ENCODE measurements at places on chromosomes 2 and 18.

- DNase-seq, result no peak
Measured at GRCh38 chr2:64134813-64135212, 9.4 kb downstream of the PELI1 start.

- no peak for DNase-seq
Measured at GRCh38 chr18:22484471-22484870, 66.8 kb upstream of the CTAGE1 start.

- DNase-seq, result peak; percentile 67
Measured at GRCh38 chr18:27378431-27379095, 193.5 kb upstream of the CHST9 start.

- no peak for DNase-seq
Measured at GRCh38 chr2:159168707-159169106, 117.8 kb downstream of the WDSUB1 start.

DNA sequence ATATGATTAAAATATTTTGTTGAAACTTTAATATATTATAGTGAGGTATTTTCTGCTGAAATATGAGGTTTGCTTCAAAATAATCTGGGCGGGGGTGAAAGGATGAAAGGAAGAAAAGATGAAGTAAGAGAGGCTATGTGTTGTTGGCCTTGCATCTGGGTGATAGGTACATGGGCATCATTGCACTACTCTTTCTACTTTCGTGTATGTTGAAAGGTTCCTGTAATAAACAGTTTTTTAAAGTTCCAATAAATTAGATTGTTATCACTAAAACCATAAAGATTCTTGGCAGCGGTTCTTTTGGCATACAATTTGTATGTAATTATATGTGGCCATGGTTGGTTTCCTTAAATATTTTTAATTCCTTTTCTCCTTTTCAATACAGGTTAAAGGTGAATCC is 23.6 kb upstream of the MSH2 start:
- no peak for DNase-seq

DNA sequence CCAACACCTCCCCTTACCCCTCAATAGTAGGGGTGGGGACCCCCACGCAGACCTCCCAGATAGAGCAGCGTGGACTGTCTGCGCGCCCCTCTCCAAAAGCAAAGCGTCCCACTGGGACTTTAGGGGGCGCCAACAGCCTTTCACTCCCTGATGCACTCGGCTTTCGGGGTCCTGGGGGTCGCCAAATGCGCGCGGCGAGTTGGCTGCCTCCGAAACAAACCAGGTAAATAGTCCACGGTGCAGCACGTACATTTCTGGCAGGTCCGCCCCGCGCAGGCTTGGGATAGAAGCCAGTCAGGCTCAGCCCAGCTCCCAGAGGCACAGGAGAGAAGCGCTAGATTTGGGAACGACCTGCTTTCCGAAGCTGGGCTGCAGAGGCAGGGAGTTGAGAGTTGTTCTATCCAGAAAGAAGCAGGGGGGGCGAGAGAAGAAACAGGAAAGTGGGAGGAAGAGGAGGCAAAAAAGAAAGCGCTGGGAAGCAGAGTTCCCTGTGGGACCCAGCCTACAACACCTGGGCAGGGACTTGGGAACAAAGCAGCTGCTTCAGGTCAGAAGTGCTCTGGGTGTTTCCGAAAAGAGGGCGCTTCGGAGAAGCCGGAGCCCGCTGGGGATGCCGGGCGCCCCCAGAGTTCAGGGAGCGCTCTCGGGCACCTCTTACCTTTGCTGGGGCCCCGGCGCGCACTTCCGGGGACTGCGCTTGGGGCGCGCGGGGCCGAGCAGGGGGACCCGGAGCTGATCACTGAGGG is 544 bp downstream of the EVA1A start:
- peak; percentile 62 for DNase-seq

- DNase-seq, result no peak
Measured at GRCh38 chr2:139122711-139123158, 342.5 kb upstream of the NXPH2 start.

- DNase-seq, result no peak
Measured at GRCh38 chr2:157923598-157924217, 47.6 kb upstream of the ACVR1 start.

- DNase-seq, result no peak
Measured at GRCh38 chr2:132424526-132425121, 8.0 kb downstream of the GPR39 start.

DNA sequence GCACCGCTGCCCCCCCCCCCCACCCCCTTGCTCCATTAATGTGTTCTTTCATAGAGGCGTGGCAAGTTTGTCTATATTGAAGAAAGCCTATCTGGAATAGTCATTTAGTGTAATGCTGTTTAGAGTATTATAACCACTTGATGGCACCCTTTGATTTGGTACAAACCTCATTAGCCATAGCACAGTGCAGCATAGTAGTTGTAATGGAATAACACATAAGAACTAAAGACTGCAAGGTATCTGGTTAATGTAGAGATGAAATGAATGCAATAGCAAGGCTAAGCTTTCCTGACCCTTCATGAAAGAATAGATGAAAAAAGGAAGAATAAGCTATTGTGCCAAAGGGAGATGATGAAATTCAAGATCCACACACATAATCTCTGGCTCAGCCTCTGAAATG is 81.9 kb downstream of the EHBP1 start:
- DNase-seq, result no peak

DNA sequence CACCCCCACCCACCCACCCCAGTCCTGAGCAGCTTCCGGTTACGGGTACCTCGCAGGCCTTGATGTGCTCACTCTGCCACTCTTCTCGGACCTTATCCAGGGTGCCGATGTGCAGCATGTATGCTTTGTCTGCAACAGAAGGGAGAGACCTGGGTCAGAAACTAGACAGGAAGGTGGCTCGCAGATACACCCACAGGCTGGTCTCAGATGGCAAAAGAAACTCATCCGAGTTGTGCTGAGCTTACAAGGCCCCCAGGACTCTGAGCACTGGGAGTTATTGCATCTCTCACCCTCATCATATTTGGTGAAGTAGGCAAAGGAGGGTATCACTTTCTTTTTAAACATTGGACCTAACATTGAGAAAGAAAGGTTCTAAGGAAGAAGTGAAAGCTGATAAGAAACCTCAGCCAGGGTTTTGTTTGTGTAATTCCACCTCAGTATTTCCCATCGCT is 30.6 kb upstream of the EPG5 start:
- peak; percentile 75 for DNase-seq

GRCh38 chr2:73886357-73886756 is 6.5 kb upstream of the ACTG2 start:
- no peak for DNase-seq

DNA sequence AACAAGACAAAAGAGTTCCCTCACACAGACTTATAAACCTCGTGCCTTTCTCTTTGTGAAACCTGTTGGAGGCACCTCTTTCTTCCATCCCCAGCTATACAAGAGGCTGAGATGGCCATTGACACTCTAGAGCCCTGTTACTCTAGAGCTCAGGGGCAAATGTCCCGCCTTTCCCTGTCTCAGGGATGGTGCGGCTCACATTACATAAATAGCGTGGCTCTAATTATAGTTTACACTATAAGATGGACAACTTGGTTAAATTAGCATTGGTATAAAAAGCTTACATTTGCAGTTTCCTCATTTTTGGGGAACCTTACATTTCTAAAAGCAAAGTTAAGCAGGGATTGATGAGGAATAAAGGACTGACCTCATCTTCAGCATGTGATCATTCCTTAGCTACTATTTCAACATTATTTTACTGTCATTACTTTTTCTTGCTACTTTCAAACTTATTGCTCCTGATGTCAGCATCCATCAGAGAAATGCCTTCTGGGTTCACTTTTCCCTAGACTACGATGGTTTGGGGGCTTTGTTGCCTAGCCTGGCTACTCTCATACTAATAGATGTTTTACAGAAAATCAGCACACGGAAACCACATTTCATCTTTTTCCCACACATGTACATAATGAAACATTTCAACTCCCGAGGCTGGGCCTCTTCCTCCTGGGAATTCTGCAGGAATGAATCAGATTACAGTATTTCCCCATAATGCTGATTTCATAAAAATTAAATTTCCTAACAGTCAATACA is 40.4 kb downstream of the FTCDNL1 start:
- peak; percentile 39 for DNase-seq

- peak; percentile 89 for DNase-seq
Measured at GRCh38 chr2:189657867-189658266, 3.4 kb upstream of the ASNSD1 start.

DNA sequence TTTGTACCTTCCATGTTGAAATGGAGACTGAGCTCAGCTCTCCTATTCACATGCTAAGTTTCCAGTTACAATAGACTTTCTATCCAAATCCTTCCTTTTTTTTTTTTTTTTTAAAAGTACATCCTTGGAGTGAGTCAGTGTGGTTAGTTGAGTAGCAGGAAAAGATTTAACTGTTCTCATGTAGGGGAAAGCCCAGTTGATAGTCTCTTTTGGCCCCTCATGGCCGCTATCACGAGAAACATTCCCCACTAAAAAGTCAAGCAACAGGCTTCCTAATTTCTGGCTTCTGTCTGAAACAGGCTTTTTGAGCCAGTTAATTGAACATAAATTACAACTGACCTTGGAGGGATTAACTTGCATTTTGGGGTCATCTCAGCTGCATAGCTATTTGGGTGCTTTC is 161.3 kb downstream of the MEIS1 start:
- no peak for DNase-seq

DNA sequence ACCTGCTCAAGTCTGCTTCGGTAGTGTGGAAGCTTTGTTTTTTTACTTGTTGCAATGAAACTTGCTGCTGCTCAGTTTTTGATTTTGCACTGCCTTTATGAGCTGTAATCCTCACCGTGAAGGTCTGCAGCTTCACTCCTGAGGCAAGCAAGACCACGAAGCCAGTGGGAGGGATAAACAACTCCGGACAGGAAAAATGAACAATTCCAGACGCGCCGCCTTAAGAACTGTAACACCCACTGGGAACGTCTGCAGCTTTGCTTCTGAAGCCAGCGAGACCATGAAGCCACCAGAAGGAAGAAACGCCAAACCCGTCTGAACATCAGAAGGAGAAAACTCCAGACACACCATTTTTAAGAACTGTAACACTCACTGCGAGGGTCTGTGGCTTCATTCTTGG is 245.7 kb upstream of the REG3G start:
- DNase-seq, result no peak

DNA sequence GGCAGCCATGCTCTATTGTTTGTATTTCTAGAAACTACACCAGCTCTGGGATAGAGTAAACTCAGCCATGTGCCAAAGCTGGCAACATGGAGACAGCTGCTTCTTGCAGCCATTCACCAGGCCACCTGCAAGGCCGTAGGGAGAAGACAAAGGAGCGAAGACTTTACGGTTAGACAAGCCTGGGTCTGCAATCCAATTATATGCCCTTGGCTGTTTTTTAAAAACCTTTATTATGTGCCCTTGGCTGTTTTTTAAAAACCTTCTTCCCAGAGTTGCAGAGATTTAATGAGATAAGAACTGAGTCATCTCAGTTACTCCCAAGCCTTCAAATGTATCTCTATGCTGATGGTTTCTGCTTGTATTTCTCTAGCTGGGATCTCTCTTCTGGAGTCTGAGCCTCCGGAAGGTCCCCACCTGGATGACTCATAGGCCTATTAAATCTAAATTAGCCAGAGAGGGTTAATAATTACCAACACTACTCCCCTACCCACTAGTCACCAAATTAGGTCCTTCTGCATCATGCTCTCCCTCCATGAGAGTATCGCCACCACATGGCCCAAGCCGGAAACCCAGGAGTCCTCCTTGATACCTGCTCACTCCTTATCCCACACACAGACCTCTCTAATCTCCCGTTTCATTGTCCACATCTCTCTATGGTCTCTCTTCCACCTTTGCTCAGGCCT is 17.5 kb upstream of the DPP4 start:
- no peak for DNase-seq

GRCh38 chr2:10285556-10286198 is 17.0 kb upstream of the HPCAL1 start:
- DNase-seq, result no peak

DNA sequence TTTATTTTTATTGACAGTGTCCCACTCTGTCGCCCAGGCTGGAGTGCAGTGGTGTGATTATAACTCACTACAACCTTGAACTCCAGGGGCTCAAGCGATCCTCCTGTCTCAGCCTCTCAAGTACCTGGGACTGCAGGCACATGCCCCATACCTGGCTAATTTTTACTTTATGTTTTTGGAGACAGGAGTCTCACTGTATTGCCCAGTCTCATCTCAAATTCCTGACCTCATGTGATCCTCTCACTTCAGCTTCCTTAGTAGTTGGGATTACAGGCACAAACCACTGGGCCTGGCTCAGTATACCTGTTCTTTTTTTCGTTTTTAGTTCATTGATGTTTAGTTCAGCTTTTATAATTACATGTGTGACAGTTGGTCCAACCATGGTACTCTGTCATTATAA is 40.1 kb upstream of the SNORC start:
- no peak for DNase-seq

DNA sequence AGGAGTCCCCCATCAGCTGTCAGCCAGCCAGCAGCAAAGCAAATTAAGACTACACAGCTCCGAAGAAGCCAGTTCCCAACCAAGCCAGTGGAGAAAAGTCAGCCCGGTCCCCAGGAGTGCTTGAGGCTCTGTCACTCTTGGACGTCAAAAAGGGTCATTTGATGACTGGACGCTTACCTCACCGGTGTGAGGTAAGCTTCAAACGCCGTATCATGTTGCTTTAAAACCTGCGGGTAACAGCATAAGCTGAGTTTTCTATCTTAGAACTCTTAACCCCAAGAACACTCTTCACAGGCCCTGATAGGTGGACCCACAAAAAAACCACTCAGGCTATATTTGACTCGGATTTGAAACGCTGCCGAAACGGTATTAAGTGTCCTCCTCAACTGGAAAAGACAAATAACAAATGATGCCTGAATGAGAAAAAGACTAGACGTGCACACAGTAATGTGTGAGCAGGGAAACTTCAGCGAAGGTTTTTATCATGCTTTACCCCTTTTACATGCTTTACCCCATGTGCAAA is 682 bp upstream of the LNPK start:
- DNase-seq, result no peak

- DNase-seq, result no peak
Measured at GRCh38 chr2:158315803-158316414, 140.6 kb downstream of the CCDC148 start.

DNA sequence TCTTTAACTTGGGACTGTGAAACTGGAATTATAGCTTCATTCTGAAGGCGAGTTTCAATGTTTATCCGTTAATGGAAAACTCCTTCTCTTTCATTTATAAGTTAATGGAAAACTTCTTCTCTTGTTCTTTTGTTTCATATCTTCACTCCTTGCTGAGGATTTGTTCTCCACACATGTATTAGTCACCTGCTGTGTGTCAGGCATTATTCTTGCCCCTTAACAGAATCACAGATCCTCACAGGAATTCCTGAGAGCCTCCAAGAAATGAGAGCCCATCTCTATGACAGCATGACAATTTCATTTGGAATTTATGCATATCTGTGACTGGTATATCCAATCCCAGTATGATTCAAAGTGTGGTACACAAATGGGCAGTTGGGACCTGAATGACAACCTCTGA is 545.8 kb downstream of the BCL11A start:
- no peak for DNase-seq

All from activated CD4-positive, alpha-beta T cell treated with anti-CD3 and anti-CD28 coated beads, Interleukin-2, amount 10 ng/mL, durations not matched to agents 24 days and 14 days (primary cell).